ENCODE measurements at places on chromosomes 1 and 21.

DNA sequence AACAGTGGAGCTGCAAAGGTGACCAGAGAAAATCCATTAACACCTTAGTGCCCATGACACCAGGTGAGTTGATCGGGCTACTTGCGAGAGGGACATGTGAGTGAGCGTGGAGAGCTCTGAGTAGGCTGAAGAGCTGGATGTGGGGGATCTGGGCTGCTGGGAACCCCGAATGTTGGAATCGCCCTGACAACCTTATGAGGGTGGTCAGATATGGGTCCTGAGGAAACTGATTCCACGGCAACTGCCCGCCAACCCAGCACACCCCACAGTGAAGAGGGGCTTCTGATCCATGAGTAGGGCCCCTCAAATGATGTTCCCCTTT, 705 bp upstream of the QSOX1 start:
- no peak for DNase-seq

GRCh38 chr1:181062836-181063428, 25.6 kb upstream of the IER5 start:
- DNase-seq = no peak

GRCh38 chr21:42671778-42672593, 18.6 kb downstream of the PDE9A start:
- no peak for DNase-seq

- no peak for DNase-seq
These were observed 1788.1 kb downstream of the BRINP3 start for GRCh38 chr1:188689542-188689941.

- peak; percentile 41 for DNase-seq
These were observed 315.8 kb upstream of the KAZN start for GRCh38 chr1:14282707-14283106.

DNA sequence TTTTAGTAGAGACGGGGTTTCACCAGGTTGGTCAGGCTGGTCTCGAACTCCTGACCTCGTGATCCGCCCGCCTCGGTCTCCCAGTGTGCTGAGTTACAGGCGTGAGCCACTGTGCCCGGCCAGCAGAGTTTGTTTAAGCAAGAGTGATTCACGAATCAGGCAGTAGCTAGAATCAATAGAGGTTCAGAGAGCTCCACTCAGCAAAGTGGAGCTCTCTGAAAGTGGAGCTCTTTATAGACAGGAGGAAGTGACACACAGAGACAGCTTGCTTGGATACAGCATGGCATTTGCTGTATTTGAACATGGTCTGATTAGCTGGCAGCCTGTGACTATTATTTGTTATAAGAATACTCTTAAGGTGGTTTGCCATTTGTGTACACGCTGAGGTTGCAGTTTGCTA, 27.1 kb upstream of the CD34 start:
- no peak for DNase-seq

GRCh38 chr1:33599516-33600115, 127.2 kb downstream of the ZSCAN20 start:
- no peak for DNase-seq

DNA sequence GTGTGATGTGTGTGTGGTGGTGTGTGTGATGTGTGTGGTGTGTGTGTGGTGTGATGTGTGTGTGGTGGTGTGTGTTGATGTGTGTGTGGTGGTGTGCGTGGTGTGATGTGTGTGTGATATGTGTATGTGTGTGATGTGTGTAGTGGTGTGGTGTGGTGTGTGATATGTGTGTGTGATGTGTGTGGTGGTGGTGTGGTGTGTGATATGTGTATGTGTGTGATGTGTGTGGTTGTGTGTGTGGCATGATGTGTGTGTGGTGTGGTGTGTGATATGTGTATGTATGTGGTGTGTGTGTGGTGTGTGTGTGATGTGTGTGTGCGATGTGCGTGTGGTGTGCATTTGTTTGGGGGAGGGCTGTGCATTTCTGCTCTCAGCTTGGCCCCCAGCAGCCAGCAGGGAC, 7.1 kb upstream of the PCBP3 start:
- DNase-seq = no peak

- DNase-seq = no peak
These were observed 385.9 kb upstream of the LYPLAL1 start for GRCh38 chr1:218787826-218788225.

DNA sequence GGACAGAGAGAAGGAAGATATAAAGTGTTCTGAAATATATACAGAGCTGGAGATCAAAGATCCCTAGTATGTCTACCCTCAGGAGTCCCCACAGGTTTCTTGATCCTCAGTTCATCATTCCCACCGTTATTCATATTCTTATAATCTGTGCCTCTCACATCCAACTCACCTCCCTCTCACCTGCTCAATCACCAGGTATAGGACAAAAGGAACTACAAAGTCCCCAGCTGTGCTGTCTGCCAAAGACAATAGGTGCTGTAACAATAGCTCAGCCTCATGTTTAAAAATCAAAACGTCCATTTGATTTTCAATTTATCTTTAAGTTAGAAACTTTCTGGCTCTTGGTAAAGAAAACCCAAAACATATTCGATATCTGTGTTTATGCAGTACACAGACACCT, 121.1 kb upstream of the PKN2 start:
- DNase-seq = no peak

- DNase-seq = no peak
These were observed 16.2 kb downstream of the KCTD3 start for GRCh38 chr1:215583185-215583749.

DNA sequence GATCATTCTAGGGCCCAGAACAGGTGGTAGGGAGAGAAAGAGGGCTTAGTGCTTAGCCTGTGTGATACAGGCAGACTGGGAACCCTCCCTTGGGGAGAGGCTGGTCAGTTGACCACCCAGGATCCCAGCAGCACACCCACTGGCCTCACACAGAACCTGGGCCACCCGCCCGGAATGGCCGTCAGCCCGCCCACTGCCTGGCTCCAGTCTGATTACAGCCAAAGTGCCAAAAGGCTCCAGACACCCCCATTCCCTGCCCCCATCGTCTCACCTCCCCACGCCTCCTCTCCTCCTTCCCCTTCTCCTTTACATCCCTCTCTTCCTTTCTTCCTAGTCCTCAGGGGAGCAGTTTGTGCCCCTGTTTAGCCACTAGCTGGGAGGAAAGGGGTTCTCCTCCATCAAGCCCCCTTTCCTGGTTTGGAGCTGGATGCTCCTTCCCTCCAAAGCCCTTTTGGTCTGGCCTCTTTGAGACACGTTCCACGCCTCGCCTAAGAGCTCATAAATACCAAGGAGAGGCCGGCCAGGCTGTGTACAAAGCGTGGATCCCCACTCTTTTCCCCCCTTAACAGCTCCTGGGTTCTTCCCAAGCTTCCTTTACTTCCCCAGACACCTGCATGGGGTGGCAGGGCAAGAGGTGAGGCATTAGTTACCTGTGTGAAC, 4.6 kb upstream of the WNT2B start:
- DNase-seq = no peak

- DNase-seq = no peak
These were observed 65.1 kb downstream of the GADD45A start for GRCh38 chr1:67749844-67750690.

DNA sequence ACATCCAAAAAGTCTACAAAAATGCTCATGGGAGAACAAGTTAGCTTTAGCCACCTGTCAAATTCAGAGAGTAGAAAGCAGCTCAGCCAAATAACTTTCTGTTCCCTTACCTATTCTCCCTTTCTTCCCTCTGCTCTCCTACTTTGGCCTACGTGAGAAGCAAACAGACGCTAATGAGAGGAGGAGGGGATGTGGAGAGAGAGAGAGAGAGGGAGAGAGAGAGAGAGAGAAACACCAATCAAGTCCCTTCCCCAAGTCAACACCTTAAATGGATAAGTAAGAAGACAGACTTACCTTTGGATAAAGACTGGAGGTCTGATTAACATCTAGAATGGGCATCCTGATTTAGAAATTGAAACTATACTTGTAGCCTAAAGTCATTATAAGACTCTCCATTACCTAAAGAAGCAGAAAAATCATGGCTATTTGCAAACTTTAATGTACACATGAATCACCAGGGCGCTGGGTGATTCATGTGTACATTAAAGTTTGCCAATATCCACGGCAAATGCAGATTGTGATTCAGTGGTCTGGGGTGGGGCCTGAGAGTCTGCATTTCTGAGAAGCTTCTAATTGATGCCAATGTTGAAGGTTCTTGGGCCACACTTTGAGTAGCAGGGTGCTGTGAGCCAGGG, 13.1 kb upstream of the DUSP12 start:
- DNase-seq = no peak

DNA sequence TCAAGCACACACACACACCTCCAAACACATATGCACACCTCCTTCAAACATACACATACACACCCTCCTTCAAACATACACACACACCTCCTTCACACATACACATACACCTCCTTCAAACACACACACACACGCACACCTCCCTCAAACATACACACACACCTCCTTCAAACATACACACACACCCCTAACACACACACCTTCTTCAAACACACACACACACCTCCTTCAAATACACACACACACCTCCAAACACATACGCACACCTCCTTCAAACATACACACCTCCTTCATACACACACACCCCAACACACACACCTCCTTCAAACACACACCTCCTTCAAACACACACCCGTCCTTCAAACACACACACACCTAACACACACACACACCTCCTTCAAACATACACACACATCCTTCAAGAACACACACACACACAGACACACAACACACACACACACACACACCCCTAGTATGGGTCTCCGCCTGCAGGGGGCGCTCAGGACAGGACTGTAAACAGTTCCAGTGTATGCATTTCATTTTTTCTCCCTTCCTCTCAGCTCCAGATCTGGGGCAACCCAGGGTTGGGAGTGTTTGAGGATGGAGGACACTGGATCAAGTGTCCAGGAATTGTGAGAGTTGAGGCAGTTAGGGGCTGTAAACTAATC, 12.1 kb downstream of the LGR6 start:
- DNase-seq = no peak

DNA sequence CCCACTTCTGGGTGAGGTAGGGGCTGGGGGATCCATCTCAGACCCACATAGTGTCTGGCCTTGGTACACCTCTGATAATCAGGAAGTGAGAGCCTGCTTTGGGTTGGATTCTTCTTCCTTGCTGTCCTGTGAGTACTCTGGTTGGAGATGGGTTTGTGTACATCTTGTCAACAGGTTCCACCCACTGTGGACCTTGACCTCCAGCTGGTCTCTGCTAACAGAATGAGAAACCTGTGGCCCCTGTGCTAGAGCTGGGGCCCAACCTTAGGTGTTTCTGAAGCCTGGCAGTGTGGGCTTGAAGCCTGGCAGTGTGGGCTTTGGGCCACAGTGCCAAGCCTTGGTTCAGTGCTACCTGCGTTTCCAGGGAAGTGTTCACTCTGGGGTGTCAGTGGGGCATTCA, 2.6 kb downstream of the ZBTB48 start:
- DNase-seq = no peak

- no peak for DNase-seq
These were observed 38.6 kb downstream of the C21orf91 start for GRCh38 chr21:17780539-17780938.

- no peak for DNase-seq
These were observed 25.9 kb downstream of the KCNC4 start for GRCh38 chr1:110235834-110236682.

GRCh38 chr21:26041431-26042180, 129.0 kb downstream of the APP start:
- DNase-seq = no peak

GRCh38 chr1:153400244-153400643, 9.4 kb upstream of the S100A8 start:
- no peak for DNase-seq

GRCh38 chr1:54506594-54506993, 41.4 kb upstream of the ACOT11 start:
- DNase-seq = no peak

GRCh38 chr1:35507947-35508346, 49.3 kb downstream of the KIAA0319L start:
- DNase-seq = no peak

DNA sequence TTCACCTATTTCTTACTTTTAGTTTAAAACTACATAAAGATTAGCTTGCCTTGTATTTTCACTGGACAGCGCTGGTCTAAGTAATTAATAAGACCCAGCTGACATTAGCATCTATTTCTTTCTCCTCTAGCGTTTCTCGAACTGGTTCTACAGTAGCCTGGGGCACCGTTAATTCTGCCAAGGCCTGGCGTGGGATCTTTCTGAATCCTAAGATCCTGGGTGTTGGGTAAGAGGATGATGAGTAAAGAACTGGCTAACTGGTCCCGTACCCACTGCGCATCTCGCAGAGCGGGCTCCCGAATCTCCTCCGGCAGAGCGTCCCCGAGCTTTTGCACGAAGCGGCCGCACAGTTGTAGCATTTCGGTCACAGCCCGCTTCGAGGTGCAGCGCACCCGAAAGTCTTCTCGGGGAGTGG, 309 bp downstream of the NSL1 start:
- DNase-seq = no peak

DNA sequence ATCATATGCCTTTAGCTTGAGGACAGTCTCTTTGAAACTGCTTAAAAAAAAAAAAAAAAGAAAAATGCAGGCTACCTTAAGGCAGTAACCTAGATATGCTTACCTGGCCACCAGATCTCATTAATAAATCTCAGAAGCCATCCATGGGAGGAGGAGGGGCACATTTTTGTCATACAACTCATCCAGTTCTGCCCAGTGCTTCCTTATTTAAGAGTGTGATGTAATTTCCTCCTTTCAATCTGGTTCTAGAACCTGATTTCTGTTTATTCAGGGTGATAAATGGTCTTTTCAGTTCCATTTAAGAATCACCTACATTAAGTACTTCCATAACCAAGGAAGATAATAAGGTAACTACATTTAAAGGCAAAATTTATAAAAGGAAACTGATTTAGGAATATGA, 6.1 kb downstream of the ERRFI1 start:
- no peak for DNase-seq

GRCh38 chr1:30537279-30537678, 186.1 kb downstream of the MATN1 start:
- DNase-seq = no peak

DNA sequence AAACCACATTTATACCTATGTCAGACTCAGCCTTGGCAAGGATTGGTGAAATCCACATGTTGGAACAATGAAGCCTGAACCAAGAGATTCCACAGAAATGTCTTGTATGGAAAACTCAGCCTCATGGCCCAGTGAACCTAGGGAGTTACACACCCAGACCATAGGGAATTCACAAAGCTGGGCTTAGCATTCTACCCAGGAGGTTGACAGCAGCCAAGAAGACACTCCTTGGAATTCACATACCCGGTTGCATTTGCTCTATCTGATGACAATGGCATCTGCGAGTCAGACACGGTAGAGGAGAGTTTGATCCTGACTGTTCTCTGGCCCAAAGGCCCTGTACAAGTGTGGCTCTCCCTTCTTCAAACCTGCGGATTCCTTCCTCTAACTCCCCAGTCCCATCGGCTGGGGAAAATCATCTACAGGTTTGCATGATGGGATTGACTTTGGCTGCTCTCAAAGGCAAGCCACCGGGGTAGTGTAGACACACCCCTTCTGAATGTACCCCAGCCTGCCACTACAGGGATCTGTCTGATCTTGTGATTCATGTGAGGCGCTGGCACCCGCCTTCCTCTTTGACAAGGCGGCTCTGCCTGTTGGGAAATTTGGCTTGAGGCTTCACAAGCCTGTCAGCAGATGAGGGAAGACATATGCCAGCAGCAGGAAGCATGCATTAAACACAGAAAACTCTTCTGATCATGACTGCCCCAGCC, 297.3 kb upstream of the KAZN start:
- DNase-seq = peak; percentile 17

- no peak for DNase-seq
These were observed 27.8 kb downstream of the FAM20B start for GRCh38 chr1:179053486-179053885.

All from cerebellar nuclear complex (tissue), 1 donor.